ENCODE measurements at places on chromosomes 11 and 22.

DNA sequence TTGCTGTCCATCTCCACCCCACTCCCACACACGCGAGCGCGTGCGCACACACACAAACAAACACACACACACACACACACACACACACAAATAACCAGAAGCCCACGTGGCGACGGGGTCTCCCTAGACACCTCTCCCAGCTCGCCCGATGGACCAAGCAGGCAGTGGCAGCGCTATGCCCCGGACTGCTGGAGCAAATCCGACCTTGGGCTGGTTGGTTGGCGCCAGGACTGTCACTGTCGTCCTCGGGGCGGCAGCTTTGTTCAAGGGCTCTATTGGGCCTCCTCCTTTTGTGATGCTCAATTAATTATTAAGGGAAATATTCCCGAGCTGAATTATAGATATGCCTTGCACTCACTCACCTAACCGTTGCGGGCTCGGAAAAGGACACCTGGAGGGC, 1.7 kb upstream of the KCNA4 start:
- no peaks in the 10 kb centered on the region for H3K4me1 ChIP-seq
- no peaks in the 10 kb centered on the region for H3K27me3 ChIP-seq
- no peak overlapping the region for H3K4me3 ChIP-seq
- no peaks in the 10 kb centered on the region for H3K36me3 ChIP-seq

DNA sequence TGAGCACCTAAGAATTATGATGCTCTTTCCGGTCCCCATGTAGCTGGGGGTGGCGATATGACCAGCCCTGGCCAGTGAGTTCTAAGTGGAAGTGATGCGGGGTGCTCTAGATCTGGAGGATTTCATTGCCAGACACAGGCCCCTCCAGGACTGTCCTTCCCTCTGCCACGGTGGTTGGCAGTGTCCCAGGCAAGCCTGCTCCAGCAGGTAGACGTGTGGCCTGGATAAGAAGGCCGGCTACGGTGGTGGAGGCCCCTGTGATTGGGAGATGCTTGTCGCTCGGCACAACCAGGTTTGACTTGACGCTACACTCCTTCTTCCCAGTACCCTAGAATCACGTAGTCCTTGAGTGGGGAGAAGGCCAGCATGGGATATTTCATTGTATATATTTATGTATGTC, 9.1 kb upstream of the ARHGAP8 start:
- no peak overlapping the region for H3K4me3 ChIP-seq
- H3K27ac ChIP-seq = no peak overlapping the region
- H3K4me1 ChIP-seq = peaks cover 11% of the 10 kb centered on the region
- no peak for DNase-seq

DNA sequence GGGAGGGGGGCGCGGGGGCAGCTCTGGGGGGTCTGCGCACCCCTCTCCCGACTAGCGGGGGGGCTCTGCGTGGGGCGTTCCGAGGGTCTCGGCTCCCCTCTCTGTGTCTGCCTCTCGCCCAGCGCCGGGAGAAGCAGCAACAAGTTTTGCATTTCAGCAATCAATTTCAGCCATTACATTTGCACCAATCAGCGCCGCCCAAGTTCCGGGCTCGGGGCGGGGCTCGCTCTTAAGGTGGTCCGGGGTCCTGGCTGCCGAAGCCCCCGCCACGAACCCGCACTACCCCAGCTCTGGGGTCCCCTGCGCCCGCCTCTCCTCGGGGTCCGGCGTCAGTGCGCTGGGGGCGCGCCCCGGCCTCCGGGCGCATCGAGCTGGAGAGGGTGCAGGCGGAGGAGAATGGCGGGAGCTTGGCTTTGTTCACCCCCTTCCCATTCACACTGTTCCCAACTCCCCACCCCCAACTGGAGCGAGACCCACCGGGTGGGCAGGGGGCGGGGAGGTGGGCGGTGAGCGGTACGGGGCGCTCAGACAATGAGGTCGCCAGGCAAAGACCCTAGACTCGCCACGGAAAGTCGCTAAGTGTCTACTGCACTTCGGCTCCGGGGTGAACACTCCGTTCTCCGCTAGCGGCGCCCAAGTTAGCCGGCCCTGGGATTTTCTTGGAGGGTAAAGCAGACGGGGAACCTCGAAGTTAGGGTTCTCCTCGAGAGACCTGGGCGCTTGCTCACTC, at the start of gene MN1:
MN1 (minus strand) TSS at position 141 of the 730 bp plus-strand sequence. CDS start 1,213 bp downstream, outside the sequence.
- no peak for DNase-seq
- no peak within 1 kb of the TSS for H3K27ac ChIP-seq
- peaks cover 5% of the 10 kb centered on the region for H3K4me1 ChIP-seq
- peaks cover 12% of the 10 kb centered on the region for H3K27me3 ChIP-seq

DNA sequence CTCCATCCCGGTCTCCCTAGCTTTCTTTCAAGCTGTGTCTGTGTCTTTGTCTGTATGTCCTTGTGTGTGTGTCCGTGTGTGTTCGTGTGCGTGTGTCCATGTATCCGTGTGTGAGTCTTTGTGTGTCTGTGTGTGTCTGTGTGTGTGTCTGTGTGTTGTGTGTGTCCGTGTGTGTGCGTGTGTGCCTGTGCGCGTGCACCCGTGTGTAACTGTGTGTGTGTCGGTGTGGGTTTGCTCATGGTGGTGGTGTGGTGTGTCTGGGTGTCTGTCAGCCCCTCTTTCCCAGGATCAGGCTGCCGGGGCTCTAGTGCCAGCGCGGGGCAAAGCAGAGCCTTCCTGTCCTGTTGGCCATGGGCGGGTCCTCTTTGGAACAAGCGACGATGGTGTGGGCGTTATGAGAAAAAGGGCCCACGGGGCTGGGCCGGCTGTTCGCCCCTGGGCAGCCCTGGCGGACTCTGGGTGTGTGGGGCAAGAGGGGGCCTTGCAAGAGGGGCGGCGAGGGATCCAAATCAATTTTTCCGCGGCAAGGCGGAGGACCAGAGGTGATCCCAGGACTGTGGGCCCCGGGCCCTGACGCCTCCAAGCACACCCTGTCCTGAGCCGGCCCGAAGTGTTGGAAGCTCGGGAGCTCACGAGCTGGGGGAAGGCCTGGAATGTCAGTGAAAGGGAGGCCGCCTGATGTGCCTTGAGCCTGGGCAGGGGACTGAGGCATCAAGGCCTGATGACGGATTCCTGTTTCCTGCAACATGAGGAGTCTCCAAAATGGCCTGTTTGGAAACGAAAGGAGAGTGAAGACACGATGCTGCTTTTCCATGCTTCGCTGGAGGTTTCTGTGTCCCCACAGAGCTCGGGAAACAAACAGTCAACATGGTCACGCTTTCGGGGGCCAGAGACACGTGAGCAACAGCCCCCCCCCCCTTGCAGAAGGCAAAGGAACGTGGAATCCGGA, 3929.2 kb upstream of the OR11H1 start:
- H3K4me1 ChIP-seq = no peaks in the 10 kb centered on the region
- H3K27me3 ChIP-seq = peaks cover 3% of the 10 kb centered on the region
- H3K27ac ChIP-seq = no peak overlapping the region
- H3K4me3 ChIP-seq = no peak overlapping the region
- DNase-seq = no peak

DNA sequence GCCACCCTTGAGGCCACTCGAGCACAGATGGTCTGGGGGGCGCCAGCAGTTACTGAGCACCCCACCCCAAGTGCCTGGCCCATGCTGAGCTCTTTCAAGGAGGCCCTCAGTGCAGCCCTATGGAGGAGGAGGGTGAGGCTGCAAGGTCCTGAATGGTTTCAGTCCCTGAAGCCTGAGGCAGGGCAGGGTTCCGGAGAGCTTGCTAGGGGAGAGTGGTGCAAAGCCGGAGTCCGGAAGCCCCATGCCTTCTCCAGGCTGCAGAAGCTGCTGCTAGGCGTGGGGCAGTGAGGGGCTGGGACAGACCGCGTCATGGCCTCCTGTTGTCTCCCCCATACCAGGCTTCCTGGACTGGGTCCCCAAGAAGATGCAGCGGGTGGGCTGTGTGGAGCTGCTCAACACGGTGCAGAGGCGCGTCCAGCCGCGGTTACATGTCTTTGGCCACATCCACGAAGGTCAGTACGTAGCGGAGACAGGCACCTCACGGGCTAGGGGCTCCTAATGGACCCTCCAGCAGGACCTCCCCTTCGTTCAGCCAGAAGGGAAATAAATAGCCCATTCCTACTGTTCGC, 90.6 kb downstream of the MPPED1 start:
- H3K4me3 ChIP-seq = no peak overlapping the region
- H3K27ac ChIP-seq = no peak overlapping the region
- no peaks in the 10 kb centered on the region for H3K4me1 ChIP-seq
- no peak for DNase-seq
- H3K27me3 ChIP-seq = no peaks in the 10 kb centered on the region

- no peaks in the 10 kb centered on the region for H3K36me3 ChIP-seq
- H3K27me3 ChIP-seq = no peaks in the 10 kb centered on the region
- peaks cover 56% of the 10 kb centered on the region for H3K4me1 ChIP-seq
- peak overlapping the region; percentile 16 for H3K27ac ChIP-seq
- H3K4me3 ChIP-seq = no peak overlapping the region
Measured at GRCh38 chr11:100925935-100926334, 203.7 kb downstream of the PGR start.

GRCh38 chr11:101816613-101817012, 98.2 kb upstream of the CEP126 start:
- H3K4me1 ChIP-seq = no peaks in the 10 kb centered on the region
- no peak overlapping the region for H3K27ac ChIP-seq
- H3K36me3 ChIP-seq = no peaks in the 10 kb centered on the region
- no peak for DNase-seq
- no peak overlapping the region for H3K4me3 ChIP-seq

All from HFFc6 (cell line).